Stimulated activated CD4-positive, alpha-beta T cell treated with anti-CD3 and anti-CD28 coated beads, Interleukin-12 subunit alpha, Interleukin-12 subunit beta, amount 100 ng/mL, for 4 hours (primary cell): ENCODE measurements at places on chromosomes 4 and X.

DNA sequence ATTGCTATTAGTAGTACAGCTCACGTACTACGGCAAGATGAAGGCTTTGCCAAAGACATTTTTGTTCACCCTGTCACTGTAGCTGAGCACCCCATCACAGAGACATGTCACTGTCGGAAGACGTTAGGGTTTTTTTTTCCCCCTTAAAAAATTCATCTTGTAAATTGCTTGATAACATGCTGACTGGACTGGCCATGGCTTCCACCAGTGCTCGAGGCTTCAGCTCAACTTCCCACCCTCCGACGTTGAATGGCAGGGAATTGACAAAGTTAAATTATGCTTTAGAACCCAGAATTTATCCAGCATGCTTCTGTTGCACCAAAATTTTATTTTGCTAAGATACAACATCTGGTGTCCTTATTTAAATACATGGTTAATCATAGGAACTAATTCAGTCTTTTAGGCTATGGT, 707 bp upstream of the OTUD4 start:
- DNase-seq: no peak

DNA sequence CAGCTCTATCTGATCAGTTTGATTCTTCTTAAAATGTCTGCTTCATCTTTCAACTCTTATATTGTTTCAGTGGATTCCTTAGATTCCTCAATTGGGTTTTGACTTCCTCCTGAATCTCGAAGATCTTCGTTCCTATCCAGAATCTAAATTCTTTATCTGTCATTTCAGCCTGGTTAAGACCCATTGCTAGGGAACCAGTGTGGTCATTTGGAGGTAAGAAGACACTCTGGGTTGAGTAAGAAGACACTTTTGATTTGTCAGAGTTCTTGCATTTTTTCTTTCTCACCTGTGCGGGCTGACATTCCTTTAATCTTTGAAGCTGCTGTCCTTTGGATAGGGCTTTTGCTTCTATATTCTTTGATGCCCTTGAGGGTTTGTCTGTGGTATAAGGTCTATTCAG, 291.9 kb downstream of the SLC7A11 start:
- DNase-seq: no peak

- no peak for DNase-seq
Measured at GRCh38 chr4:5973486-5974220, 44.6 kb downstream of the C4orf50 start.

DNA sequence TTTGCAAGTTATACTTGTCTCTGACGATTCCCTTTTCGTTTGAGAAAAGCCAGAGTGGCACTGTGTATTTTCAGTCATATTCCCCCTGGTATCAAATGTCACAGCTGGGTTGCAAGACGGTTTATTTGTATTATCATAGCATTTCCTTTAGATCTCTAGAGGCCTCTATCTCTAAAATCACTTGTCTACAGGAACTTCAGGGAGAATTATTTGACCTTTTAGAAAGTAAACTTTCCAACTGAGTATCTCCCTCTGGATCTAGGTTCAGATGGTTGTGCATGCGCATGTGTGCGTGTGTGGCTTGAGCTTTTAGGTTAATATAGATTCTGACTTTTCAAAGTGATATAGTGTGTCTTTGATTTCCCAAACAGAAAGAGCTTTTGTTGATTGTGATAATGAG, 15.1 kb upstream of the TAB3 start:
- DNase-seq: no peak

DNA sequence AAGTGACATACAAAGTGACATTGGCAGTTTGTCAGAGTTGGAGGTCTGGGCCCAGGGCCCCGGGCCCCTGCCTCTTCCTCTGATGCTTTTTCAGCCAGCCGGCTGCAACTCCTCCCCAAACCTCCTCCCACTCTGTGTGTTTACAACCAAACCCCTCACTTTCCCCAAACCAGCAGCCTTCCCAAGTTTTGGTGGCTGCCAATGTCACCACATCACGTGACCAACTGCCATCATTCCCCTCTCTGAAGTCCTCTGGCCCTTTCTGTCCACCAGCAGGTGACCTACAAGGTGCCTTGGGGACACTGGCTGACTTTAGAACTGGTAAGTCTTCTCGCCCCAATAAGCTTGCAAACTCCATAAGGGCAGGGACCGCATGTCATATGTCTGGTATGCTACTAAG, 357.7 kb downstream of the BCOR start:
- DNase-seq: no peak

DNA sequence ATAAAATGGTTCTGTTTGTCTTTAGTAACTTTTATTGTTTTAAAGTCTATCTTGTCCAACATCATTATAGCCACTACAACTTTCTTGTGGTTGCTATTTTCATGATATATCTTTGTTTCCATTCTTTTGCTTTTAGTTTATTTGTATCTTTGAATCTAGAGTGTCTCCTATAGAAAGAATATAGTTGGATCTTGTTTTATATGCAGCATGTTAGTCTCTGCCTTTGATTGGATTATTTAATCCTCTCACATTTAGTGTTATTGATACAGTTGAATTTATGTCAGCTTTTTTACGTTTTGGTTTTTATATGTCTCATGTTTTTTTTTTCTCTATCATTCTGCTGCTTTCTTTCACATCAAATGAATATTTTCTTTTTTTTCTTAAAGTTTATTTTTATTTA, 98.1 kb downstream of the VSIG4 start:
- no peak for DNase-seq

GRCh38 chr4:161336016-161336530, 827.7 kb downstream of the FSTL5 start:
- DNase-seq: no peak

DNA sequence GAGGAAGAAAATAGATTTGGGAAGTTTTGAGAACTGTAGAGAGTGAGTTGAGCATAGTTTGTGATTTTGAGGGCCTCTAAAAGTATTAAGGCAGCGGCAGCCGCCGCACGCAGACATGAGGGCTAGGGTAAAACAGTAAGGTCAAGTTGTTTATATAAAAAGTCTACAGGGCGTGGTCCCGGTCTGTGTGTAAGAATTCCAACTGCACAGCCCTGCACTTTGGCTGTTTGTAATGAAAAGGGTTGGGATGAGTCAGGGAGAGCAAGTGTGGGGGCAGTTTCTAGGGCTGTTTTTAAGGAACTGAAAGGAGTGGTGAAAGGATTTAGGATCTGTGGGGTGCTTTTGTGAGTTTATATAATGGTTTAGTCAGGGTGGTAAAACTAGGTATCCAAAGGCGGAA, 55.0 kb downstream of the BEX3 start:
- no peak for DNase-seq

- no peak for DNase-seq
Measured at GRCh38 chr4:111417521-111417920, 727.7 kb upstream of the FAM241A start.

GRCh38 chr4:7009564-7009963, 33.6 kb upstream of the TADA2B start:
- DNase-seq: no peak

DNA sequence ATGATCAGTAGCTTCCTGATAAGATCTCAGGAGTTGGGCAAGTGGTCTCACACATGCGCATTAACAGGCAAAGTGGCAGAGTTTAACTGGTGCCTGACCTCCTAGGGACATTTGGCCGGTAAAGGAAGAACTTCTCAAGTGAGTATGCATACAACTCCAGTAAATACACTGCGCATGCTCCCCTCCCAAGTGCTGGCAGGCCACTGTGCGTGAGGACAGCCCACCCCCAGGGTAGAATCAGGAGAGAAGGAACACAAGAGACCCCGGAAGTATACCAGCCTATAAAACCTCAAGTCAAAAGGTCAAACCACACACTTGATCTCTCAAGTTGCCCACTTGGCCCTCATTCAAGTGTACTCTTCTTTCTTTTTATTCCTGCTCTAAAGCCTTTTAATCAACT, 225.5 kb upstream of the ANKRD50 start:
- no peak for DNase-seq

DNA sequence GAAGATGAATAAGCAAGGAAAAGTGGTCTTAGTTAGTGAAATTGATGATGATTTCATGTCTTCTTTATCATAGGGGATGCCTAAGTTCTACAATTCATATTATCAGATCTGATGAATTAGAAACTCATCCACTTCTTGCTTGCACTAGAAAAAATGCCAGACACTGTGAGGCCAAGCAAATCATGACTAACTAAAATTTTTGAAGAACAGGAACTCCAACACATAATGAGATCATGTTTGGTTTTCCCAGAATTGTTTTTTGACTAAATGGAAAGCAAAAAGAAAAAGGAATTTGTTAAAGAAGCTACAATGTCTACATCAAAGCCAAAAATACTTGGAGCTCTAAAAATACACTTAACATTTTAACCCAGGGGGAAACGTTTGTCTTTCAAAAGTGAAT, 120.4 kb downstream of the ARSF start:
- DNase-seq: no peak

- DNase-seq: no peak
Measured at GRCh38 chr4:24076811-24077210, 187.0 kb upstream of the PPARGC1A start.

GRCh38 chrX:96376266-96376665, 308.4 kb upstream of the DIAPH2 start:
- DNase-seq: no peak

GRCh38 chr4:152117520-152117919, 356.7 kb upstream of the GATB start:
- no peak for DNase-seq

DNA sequence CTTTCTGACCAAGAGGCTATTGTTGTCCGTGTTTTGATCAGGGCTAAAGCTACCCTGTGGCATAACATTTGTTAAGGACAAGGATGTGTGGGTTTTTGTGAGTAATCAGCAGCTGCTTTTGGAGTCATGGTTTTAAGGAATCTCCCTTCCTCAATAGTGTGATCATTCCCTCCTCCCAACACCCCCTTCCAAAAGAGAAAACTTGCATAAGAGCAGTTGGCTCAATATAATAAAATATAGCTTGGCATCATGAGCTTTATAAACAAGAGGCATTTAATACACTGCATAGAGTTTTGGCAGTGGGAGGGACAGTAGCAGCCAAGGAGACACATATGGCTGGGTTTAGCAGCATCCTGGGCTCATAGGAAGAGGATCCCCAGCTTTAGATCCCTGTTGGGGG, 84.7 kb downstream of the NHS start:
- no peak for DNase-seq

GRCh38 chrX:108270280-108270679, 167.9 kb downstream of the COL4A6 start:
- DNase-seq: no peak

- DNase-seq: no peak
Measured at GRCh38 chrX:14357314-14357713, 172.0 kb upstream of the GLRA2 start.

- DNase-seq: no peak
Measured at GRCh38 chrX:68568136-68568535, 69.3 kb downstream of the YIPF6 start.

DNA sequence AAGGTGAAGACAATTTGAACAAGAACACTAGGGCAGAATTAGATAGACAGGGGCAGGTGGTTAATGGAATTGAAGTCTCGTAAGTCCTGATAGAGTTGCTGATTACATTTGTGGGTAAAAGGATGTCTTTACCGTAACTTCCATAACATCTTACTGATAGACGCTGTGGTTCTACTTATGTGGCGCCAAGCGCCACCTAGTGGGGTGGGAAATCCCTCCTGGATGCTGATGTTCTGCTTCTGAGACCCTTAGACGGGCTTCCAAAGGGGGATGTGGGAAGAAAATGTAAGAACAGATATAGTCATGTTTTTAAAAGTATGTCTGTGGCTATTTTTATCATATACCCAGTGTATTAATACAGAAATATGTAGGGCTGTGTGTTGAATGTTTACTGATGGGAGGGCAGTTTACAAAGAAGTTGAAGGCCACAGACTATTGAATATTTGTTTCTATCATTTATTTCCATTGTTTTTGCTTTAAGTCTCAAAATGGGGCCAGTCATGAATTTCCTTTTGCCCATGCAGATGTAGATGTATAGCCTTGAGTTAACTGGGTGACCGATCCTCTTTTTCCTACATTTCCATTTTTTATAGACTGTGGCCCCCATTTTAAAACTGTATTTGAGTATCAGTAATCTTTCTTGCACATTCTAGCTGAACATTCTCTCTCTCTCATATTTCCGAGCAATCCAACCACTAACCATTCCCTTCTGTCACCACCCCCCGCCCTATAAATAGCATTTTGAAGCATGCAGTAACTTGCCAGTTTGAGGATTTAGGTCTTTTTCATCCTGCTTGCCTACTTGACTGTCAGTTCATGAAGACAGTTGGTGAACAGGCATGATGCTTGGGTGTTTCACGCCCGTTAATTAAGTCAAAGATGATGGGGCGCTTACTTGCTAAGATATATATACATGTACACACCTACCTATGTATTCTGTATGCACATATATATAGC, 12.1 kb upstream of the TLR8 start:
- DNase-seq: peak; percentile 27

DNA sequence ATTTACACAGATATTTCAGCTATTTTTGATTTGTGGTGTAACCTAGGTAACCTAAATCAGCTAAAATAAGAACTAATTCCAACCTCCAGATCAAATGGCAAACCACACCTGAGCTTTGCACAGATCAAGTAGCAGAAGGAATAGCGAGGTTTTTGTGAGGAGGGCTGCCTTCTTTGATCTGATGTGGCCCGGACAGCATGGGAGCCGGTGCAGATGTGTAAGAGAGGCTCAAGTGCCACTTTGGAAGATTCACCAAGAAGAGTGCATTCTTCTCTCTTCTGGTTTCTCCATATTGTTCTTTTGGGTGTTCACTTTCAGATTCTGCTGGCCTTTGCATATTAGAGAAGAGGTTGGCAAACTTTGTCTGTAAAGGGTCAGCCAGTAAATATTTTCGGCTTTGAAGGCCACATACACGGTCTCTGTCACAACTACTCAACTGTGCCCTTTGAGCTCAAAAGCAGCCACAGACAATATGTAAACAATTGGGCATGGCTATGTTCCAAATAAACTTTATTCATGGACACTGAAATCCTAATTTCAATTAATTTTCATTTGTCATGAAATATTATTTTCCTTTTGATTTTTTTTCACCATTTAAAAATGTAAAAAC, 78.9 kb upstream of the FAM9C start:
- no peak for DNase-seq

- no peak for DNase-seq
Measured at GRCh38 chr4:107130157-107130556, 94.0 kb upstream of the DKK2 start.

- DNase-seq: no peak
Measured at GRCh38 chr4:8289151-8289750, 19.7 kb downstream of the HTRA3 start.

DNA sequence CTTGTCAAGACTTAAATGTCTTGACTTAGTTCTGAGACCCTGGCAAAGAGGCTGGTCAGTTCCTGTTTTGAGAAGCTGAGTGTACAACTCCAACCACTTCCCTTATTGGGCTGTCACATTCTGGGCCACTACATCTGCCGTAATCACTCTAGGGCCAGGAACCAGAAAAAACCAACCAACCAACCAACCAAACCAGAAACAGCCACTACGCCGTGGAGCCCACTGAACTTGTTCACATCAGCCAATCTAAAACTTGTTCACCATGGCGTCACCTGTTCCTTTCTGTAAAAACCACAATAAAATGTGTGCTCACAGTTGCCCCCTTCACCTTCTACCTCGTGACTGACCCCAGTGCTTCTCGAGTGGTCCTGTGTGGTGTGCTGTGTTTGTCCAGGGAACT, 107.3 kb downstream of the JADE1 start:
- DNase-seq: no peak
